T-helper 2 cell treated with Interferon-gamma antibody and Interleukin-4, amounts not matched to agents 5 μg/mL and 100 μg/mL, for 36 hours (primary cell): ENCODE measurements at places on chromosomes 16 and 17.

- H3K4me3 ChIP-seq = no peak overlapping the region
- H3K27me3 ChIP-seq = peaks cover 5% of the 10 kb centered on the region
- no peaks in the 10 kb centered on the region for H3K36me3 ChIP-seq
- DNase-seq = no peak
Measured at GRCh38 chr16:79792664-79793351, 192.3 kb upstream of the MAF start.

GRCh38 chr17:39867880-39868553, at the start of gene ZPBP2:
Gene ZPBP2, plus strand, starts transcription at chr17:39868202. Its CDS starts 153 bp downstream, at chr17:39868355.
- H3K36me3 ChIP-seq = no peaks in the 10 kb centered on the region
- H3K27me3 ChIP-seq = no peaks in the 10 kb centered on the region
- peaks cover 38% of the 10 kb centered on the region for H3K4me1 ChIP-seq
- peak within 1 kb of the TSS; percentile 82 for H3K27ac ChIP-seq

DNA sequence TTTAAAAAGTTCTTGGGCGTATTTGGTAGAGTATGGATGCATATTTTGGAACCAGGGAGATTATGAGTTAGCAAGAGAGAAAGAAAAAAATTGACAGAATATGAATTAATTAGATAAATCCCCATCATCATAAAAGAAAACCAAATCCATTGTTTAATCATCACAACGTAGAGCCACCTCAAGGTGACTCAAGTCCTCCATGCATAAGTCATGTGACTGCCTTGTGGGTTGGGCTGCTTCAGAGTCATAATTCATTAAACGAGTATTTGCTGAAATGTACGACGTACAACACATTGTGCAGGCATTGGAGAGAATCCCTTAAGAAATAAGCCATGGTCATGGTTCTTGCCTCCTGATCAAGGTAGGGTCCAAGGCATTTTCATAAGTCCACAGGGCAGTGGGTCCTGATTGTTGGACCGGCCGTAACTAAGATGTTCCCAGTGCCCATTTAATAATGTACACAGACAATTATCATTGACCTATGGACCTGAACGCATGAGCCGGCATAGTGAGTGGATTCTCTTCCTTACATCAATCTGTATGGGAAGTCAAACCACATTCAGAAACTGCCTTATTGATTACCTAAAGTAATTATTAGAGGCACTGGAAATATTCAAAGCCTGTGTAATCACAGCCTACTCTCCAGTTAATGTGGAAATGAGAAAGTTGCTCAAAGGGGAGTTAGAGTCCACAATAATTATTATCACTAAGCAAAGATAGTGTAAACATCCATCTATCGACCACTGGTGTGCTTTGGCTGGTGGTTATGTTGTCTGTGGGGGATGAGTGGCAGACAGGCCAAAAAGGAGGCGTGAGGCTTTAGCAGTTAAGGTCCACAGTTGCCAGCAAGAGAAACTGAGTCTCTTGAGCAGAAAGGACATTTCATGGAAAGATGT, 165.4 kb downstream of the PITPNC1 start:
- no peaks in the 10 kb centered on the region for H3K27me3 ChIP-seq
- DNase-seq = no peak
- H3K27ac ChIP-seq = no peak overlapping the region

DNA sequence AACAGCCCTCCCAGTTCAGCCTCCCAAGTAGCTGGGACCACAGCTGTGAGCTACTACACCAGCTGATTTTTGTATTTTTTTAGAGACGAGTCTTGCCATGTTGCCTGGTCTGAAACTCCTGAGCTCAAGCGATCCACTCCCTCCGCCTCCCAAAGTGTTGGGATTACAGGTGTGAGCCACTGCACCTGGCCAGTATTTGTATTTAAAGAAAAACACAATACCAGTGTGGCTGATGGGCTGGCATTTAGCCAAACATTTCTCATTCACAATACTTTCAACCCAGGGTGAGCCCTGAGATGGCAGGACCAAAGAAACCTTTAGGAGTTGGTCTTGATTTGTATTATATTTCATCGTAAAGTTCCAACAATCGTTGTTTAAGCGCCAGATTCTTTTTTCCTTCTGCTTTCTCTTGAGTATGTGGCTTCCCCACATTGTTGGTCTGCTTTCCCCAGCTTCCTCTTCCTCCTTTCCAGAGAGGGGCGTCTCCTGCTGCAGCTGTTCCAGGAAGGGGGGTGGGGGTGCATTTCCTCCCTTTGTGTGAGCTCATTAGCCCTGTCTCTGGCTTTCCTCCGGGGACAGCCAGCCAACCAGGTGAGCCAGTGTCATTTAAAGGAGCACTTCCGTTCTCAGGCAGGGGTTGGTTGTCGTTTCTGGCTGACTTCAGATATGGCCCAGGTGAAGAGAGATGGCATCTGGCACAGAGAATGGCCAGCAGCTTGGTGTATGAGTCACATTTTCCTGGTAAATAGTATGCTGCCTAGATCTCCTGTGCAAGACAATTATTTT, 79.9 kb downstream of the GPRC5B start:
- peak overlapping the region; percentile 77 for H3K27ac ChIP-seq
- peaks cover 11% of the 10 kb centered on the region for H3K36me3 ChIP-seq
- peak; percentile 4 for DNase-seq
- H3K4me3 ChIP-seq = peak overlapping the region; percentile 65
- no peaks in the 10 kb centered on the region for H3K27me3 ChIP-seq
- peaks cover 9% of the 10 kb centered on the region for H3K4me1 ChIP-seq

DNA sequence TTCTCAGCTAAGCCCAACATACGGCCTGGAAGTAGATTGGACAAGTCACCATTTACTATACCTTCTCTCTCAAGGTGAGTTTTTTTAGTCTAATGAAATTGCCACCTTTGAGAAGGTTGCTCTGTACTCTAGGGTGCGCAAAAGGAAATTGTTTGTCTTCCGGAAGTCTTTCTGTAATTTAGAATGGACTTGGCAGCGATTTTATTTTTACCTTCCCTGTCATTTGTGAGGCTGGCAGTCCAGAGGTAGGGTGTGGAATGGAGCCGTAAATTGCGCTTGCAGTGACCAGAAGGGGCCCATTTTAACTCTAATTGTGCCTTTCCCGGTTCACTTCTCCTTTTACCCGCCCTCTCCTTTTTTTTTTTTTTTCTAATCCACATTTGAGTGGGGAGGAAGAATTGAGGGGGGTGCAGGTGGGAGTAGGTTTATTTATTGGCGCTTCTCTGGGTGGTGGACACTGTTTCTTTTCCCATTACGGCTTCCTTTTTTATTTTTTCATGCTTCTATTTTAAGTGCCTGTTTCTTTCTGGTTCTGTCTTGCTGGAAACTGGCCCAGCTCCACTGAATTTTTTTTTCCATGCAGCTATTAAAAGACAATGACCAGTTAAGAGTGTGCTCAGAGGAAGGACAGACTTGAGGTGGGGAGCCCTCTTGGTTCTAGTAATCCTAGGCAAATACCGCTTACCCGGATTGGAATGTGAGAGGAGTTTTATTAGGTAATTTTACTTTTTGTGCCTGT, 89.7 kb upstream of the CLEC18A start:
- no peak for DNase-seq
- no peak overlapping the region for H3K4me3 ChIP-seq
- H3K36me3 ChIP-seq = peaks cover 3% of the 10 kb centered on the region
- H3K27ac ChIP-seq = no peak overlapping the region
- H3K27me3 ChIP-seq = no peaks in the 10 kb centered on the region

GRCh38 chr16:71855937-71856662, 10.3 kb downstream of the ATXN1L start:
- H3K27me3 ChIP-seq = no peaks in the 10 kb centered on the region
- peak; percentile 25 for DNase-seq

- no peak overlapping the region for H3K4me3 ChIP-seq
- no peaks in the 10 kb centered on the region for H3K4me1 ChIP-seq
- no peak overlapping the region for H3K27ac ChIP-seq
- DNase-seq = no peak
- H3K36me3 ChIP-seq = no peaks in the 10 kb centered on the region
Measured at GRCh38 chr16:65059406-65059980, 62.4 kb downstream of the CDH11 start.

- peak overlapping the region; percentile 72 for H3K27ac ChIP-seq
- peaks cover 21% of the 10 kb centered on the region for H3K4me1 ChIP-seq
- peak; percentile 14 for DNase-seq
- H3K27me3 ChIP-seq = no peaks in the 10 kb centered on the region
- H3K4me3 ChIP-seq = peak overlapping the region; percentile 62
Measured at GRCh38 chr16:50627419-50627818, 53.7 kb downstream of the SNX20 start.
